ENCODE measurements at places on chromosomes 12 and 14.

DNA sequence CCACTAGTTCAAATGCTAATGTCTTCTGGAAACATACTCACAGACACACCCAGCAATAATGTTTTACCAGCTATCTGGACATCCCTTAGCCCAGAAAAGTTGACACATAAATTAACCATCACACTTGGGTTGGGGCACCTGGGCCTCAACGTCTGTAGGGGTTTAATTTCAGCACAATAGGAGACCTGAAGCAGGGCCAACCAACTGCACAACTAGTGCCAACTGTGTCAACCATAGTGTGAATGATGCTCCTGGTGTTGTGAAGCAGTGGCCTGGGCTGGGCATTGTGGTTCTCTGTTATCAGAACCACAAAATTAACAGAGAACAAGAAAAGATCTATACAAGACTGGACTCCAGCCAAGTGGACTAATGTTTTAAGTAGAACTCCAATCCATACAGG, 106.7 kb upstream of the PPM1H start:
- H3K4me3 ChIP-seq, result no peak overlapping the region
- H3K4me1 ChIP-seq, result no peaks in the 10 kb centered on the region
- no peak overlapping the region for H3K27ac ChIP-seq
- DNase-seq, result no peak

GRCh38 chr12:9615420-9616136, 7.9 kb upstream of the KLRB1 start:
- DNase-seq, result no peak
- H3K4me3 ChIP-seq, result no peak overlapping the region
- H3K27me3 ChIP-seq, result no peaks in the 10 kb centered on the region
- H3K36me3 ChIP-seq, result no peaks in the 10 kb centered on the region
- H3K4me1 ChIP-seq, result no peaks in the 10 kb centered on the region

DNA sequence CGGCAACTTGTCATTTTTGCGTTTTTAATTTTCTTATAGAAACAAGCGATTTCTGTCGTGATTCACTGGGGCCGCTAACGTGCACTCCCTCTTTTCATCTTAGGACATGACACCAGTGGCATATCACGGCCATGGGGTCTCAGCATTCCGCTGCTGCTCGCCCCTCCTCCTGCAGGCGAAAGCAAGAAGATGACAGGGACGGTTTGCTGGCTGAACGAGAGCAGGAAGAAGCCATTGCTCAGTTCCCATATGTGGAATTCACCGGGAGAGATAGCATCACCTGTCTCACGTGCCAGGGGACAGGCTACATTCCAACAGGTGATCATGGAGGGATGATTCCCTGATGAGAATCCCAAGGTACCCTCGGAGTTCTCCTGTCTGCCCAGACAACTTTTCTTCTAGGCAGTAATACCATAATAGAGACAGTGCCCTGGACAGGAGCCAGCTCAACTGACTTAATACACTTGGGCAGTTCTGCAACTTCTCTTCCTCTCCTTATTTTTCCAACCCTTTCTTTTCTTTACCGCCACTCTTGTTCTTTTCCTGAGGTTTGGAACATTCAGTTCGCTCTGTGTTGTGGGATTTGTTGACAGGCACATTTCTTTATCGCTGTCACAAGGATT, 821 bp downstream of the TMEM106C start:
- H3K4me3 ChIP-seq, result peak overlapping the region; percentile 65
- no peak for DNase-seq
- no peak overlapping the region for H3K27ac ChIP-seq
- peaks cover 4% of the 10 kb centered on the region for H3K4me1 ChIP-seq
- no peaks in the 10 kb centered on the region for H3K27me3 ChIP-seq

- no peaks in the 10 kb centered on the region for H3K27me3 ChIP-seq
- H3K4me3 ChIP-seq, result no peak overlapping the region
- H3K27ac ChIP-seq, result no peak overlapping the region
Observed at GRCh38 chr14:90518069-90518940, 121.5 kb downstream of the CALM1 start.

- peaks cover 34% of the 10 kb centered on the region for H3K36me3 ChIP-seq
- H3K4me3 ChIP-seq, result no peak overlapping the region
- DNase-seq, result no peak
- no peak overlapping the region for H3K27ac ChIP-seq
- H3K27me3 ChIP-seq, result no peaks in the 10 kb centered on the region
- H3K4me1 ChIP-seq, result no peaks in the 10 kb centered on the region
Observed at GRCh38 chr12:115998794-115999478, 278.6 kb downstream of the MED13L start.

GRCh38 chr14:97785495-97785894, 988.3 kb downstream of the VRK1 start:
- no peaks in the 10 kb centered on the region for H3K36me3 ChIP-seq
- no peak overlapping the region for H3K4me3 ChIP-seq

GRCh38 chr14:25032092-25032784, 17.7 kb downstream of the STXBP6 start:
- H3K4me1 ChIP-seq, result no peaks in the 10 kb centered on the region
- no peaks in the 10 kb centered on the region for H3K36me3 ChIP-seq
- DNase-seq, result no peak
- H3K27me3 ChIP-seq, result no peaks in the 10 kb centered on the region
- H3K27ac ChIP-seq, result no peak overlapping the region
- no peak overlapping the region for H3K4me3 ChIP-seq

DNA sequence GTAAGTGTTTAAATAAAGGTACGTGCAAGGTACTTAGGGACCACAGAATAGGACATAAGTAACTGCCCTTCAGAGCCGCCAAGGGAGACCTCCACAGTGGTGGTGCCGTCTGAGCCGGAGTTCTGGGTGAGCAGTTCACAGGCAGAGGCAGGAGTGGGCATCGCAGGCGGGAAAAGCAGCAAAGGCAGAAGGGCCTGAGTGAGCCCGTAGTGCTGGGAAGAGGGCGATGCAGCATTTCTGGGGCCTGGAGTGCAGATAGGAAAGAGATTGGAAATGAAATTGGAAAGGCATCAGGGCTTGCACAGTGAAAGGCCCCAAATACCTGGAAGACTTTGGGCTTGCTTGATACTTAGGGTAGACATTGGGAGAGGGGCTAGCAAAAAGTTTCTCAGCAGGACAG, 32.9 kb downstream of the EVL start:
- H3K4me3 ChIP-seq, result no peak overlapping the region
- H3K36me3 ChIP-seq, result peaks cover 8% of the 10 kb centered on the region
- peak; percentile 43 for DNase-seq

DNA sequence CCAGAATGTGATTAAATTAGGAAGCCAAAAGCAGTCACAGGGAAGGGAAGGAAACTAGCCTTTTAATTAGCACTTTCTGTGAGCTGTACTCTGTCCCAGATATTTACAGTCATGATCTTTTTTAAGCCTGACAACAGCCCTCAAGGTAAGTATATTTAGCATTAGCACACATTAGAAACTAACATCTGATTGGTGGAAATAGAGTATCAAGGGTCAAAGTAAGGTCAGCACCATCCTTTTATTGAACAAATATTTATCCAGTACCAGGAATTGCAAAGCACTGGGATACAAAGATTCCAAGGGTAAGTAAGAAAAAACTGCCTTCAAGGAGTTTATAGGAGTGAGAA, 28.2 kb downstream of the RPGRIP1 start:
- no peaks in the 10 kb centered on the region for H3K36me3 ChIP-seq
- H3K4me1 ChIP-seq, result peaks cover 4% of the 10 kb centered on the region
- H3K4me3 ChIP-seq, result no peak overlapping the region

DNA sequence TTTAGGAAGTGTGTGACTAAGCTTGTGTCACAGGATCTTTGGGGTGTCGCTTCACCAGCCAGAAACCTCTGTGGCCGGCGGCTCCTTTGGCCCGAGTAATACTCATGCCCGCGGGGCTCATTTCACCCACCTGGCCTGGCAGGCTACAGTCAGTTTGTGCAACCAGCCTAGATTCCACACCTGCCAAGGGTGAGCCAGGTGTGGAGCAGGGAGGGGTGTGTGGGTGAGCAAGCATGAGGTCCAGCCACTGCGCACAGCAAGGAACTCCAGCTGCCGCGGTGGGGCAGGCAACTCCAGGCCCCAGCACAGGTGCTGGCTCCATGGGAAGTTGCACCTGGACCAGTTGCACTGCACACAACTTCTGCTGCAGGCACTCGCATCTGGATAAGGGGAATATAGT, 462.3 kb upstream of the LRFN5 start:
- no peaks in the 10 kb centered on the region for H3K27me3 ChIP-seq
- H3K36me3 ChIP-seq, result no peaks in the 10 kb centered on the region
- DNase-seq, result no peak
- no peak overlapping the region for H3K4me3 ChIP-seq
- no peak overlapping the region for H3K27ac ChIP-seq
- H3K4me1 ChIP-seq, result no peaks in the 10 kb centered on the region

DNA sequence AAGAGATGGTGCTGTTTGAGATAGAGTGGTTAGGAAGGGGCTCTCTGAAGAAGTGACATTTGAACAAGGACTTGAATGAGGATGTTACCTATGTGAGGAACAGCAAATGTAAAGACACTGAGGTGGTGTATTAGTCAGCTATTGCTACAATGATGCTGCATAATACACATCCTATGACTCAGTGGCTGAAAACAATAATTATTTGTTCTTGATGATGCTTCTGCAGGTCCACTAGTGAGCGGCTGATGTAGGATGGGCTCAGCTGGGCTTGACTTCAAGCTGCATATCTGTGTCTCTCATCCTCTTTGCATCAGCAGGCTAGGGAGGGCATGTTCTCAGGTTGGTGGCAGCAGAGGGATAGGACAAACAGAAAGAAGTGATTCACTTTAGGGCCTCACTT, 21.4 kb upstream of the CLMN start:
- no peaks in the 10 kb centered on the region for H3K27me3 ChIP-seq
- no peaks in the 10 kb centered on the region for H3K36me3 ChIP-seq
- H3K27ac ChIP-seq, result no peak overlapping the region
- H3K4me1 ChIP-seq, result peaks cover 8% of the 10 kb centered on the region

DNA sequence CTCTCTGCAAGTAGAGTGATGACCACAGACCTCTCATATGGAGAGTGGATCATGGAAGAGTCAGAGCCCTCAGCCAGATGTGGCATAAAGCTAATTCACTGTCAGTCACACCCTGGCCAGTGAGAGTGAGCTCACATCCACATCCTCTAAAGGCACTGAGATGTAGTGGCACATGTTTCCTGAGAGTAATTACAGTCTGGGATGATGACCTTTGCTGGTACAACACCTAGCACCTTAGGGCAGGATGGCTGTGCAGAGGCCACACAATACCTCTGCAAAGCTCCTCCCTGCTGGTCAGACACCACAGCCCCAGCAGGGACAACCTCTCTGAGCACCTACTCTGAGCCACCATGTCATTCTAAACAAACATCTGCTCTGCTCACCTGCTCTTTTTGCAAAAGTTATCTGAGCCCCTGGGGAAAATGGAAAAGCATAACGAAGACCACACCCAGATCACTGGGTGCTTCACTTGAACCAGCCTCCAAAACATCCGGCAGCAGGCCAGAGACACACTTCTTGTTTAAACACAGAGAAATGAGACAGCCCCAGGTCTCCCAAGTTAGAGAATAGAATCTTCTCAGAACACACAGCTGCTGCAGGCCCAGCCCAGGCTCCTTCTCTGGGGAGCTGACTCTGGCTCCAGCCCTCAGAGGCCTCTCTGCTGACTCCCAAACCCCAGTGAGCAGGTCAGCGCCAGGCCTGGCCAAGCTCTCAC, 30.3 kb downstream of the PITPNM2 start:
- H3K27me3 ChIP-seq, result no peaks in the 10 kb centered on the region
- DNase-seq, result no peak
- H3K27ac ChIP-seq, result no peak overlapping the region
- peaks cover 3% of the 10 kb centered on the region for H3K4me1 ChIP-seq
